ENCODE measurements at places on chromosomes 3 and 15.

GRCh38 chr3:4583416-4583815, 90.3 kb downstream of the ITPR1 start:
- no peak for DNase-seq

GRCh38 chr15:40470423-40471104, at the start of gene CHST14:
CHST14 (plus strand) TSS chr15:40470984; CDS start chr15:40471214, 230 bp downstream.
- DNase-seq, result peak; percentile 54

- DNase-seq, result no peak
Observed at GRCh38 chr3:191428177-191428576, 32.8 kb upstream of the PYDC2 start.

DNA sequence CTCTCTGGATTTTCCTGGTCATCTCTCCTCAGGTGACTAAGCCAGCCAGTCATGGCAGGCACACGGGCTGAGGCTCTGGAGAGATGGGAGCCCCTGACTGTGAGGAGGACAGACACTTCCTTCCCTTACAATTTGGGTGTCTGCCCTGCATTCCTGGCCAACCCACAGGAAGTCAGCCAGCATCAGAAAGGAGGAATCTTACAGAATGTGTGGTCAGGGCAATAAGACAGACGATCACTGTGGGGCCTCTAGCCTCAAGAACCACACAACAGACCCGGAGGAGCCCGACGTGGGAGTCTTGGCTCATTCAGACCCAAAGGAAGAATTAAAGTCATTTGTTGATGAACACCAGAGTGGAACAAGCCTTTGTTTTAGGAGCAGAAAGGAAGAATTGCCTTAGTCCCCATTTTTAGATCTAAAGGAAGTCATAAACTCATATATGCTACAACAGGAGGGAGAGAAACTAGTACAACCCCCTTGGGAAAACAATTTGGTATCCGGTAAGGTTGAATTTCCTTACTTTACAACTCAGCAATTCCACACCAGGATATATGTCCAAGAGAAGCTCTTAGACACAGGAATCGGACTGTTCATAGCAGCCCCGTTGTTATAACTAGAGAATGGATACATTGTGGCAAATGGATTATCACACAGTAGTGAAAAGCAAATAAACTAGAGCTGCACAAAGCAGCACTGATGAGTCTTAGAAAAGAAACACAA, 62.2 kb downstream of the ABTB1 start:
- no peak for DNase-seq
